ENCODE measurements at places on chromosomes 5 and 9.

- DNase-seq = no peak
Observed at GRCh38 chr5:132439521-132440089, 51.0 kb downstream of the IRF1 start.

DNA sequence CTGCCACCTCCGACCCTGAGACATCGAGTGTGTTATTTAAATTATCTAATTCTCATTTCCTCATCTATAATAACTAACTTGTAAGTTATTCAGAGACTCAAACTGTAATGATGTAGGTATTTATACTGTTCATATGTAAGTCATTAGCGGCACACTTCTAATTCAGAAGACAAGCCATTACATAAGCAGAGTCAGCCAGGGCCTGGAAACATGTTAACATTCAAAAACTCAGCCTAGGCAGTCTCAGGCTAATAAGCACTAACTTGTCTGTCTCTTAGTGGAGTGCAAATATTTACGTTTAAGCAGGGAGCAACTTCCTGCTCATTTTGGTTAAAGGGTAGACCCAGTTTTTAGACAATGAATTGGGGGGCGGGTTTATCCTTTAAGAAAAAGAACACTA, 598.4 kb downstream of the ACTL7B start:
- no peak for DNase-seq

- DNase-seq = no peak
Observed at GRCh38 chr5:117803533-117803932, 1184.8 kb downstream of the DTWD2 start.

DNA sequence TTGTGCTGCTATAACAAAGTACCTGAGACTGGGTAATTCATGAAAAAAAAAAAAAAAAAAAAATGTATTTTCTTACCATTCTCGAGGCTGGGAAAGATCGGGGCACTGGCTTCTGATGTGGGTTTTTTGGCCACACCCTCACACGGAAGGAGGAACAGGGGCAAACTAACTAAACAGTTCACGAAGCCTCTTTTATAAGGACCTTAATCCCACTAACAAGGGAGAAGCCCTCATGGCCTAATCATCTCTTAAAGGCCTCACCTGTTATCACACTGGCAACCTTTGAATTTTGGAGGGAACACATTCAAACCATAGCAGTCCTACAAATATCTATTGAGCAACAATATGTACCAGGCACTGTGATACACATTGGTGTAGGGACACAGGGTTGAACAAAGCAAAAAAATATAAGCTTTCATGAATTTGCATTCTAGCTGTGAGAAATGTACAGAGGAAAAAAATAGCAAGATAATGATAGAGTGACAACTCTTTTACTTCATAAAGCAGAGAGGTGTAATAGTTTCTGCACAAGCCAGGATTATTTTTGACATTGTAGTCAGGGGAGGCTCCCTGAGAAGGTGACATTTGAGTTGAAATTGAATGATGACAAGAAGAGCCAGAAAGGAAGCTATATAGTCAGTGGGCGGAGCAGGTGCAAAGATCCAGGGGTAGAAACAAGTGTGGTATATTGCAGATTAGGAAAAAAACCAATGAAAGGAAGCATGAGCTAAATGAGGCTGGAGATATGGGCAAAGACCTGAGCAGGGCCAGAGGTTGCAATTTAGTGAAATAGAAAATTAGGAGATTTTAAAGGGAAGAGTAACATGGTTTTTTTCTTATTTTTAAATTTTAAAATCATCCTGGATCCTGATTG, 68.1 kb upstream of the GRAMD2B start:
- DNase-seq = no peak

- peak; percentile 61 for DNase-seq
Observed at GRCh38 chr9:128927731-128928411, 7.1 kb downstream of the PHYHD1 start.

GRCh38 chr5:10629682-10630081, 65.8 kb downstream of the ANKRD33B start:
- no peak for DNase-seq

DNA sequence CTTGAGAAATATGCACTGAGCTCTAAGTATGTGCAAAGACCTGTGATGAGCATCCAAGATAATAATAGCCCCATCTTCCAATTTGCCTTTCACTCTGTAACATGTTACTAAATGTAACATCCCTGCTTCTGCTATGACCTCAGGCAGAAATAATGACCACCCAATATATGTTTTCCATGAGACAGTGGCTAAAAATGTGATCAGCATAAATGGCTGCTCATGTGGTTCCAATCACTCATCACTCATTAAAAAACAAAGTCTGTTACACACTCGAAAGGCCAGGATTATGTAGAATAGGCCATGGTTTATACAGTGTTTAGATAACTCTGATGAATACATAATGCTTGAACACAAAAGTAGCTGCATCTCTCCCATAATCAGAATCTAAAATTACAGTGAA, 71.4 kb upstream of the MOCS2 start:
- no peak for DNase-seq

DNA sequence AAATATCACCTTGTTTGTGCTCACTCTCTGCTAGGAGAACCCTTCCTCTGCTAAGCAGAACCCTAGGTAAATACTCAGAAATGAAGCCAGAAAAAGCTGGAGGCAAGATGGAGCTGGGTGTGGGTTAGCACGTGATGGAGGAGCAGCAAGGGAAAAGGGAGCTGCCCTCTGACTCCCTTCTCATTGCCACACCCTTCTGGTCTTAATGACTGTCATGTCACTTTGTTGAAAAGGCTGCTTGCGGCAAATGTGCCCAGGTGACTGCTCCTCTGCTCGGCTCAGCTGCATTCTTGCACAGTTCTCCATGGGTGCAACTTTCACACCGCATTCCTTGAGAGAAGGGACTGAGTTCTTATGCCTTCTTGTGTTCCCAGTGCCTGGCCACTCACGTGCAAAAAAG, 36.4 kb upstream of the TBC1D2 start:
- no peak for DNase-seq

- DNase-seq = peak; percentile 15
Observed at GRCh38 chr5:17189381-17190036, 27.9 kb upstream of the BASP1 start.

- DNase-seq = no peak
Observed at GRCh38 chr9:133204993-133205336, 4.1 kb downstream of the OBP2B start.

- DNase-seq = no peak
Observed at GRCh38 chr5:108064302-108064701, 317.6 kb downstream of the FBXL17 start.

DNA sequence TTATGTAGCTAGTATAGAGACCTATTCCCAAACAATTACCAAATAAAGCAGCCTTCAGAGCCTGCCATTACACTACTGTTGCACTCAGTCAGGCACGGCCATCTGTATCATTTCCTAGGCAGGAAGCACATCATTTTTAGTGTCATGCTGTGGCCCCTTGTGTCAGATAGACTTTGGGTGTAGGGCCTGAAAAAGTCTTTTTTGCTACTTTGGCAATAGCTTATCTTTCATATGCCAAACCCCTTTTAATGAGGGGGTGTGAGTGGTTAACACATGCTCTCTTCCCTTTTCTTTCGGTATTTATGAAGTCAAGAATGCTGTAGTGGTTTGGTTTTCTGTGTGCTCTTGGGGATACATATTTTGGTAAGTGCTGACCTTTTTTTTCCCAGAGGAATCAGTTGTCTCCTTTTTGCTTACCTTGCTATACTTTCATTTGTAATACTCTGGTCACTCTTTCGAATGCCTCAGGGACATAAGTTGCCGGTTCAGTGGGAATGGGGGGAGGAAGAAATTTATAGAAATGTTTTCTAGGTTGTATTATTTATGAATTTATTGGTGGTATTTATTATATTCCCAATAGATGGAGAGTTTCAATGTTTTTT, 209.8 kb downstream of the CSNK1G3 start:
- DNase-seq = no peak
